Putamen (tissue), 1 donor: ENCODE measurements at places on chromosomes 2 and 18.

DNA sequence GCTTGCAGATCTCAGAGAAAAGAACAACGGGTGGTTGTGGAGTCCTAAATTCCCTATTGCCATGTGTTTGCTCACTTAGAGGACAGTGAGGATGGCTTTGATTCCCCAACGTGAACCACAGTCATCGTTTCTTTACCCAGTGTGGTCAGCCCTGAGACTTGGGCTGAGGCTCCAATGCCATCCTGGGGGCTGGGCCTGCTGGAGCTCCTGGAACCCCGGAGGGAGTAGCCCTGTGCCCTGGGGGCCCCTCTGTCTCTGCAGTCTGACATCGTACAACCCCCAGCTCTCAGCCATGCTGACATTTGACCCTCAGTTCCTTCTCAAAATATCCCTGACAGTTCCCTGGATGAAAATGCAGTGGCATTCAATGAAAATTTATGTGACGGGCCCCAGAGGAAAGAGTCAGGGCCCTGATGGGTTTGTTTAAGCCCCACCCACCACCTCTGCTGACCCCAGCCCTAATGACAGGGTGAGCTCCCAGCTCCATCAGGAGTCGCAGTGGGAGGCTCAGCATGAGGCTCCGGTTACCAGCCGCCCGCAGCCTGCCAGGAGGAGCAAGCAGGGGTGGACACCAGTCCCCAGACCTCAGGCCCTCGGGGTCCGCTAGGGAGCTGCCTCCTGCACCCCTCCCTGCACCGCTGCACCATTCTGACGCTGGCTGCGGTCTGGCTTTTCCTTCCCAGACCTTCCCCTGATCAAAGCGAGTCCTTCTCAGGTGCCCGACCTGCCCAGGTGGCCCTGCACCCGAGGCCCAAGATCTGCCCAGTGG lies 120.9 kb downstream of the TWIST2 start:
- no peak for DNase-seq

- no peak for DNase-seq
Measured at GRCh38 chr2:75545922-75546321, 14.8 kb downstream of the EVA1A start.

- no peak for DNase-seq
Measured at GRCh38 chr2:236117861-236118269, 50.3 kb downstream of the GBX2 start.

DNA sequence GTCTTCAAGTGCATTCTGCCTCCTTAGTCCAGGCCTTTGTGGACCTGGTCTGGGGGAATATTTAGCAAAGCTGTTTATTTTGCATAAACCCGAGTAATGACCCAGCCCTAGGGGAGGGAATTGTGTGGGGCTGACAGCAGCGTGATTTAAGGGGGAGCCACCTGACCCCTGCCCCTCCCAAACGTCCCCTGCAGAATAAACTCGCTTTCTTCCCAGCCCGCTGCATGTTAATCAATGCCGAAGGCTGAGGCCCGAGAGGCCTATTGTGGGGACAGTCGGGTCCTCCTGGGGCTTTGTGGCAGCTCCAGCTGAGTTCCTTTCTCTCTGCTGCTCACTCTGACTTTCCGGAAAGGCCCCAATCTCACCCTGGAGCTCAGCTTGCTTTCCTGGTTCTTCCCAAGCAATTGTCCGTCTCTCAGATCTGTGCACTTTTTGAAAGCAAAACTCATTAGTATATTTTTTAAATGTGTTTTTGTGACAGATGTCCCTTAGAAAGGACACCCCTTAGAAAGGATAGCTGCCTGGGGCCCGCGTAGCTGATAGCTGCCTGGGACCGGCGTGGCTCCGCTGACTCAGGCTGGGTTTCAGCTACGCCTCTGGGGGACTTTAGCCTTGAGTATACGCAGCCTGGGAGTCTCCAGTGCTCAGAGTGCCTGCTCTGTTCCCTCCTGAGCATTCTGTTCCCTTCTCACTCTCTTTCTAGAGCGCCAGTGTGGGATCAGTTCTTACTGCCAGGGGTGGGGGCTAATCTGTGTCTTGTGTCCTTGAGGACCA lies 158.3 kb downstream of the GLI2 start:
- DNase-seq: no peak

GRCh38 chr2:65503746-65504145 lies 71.3 kb upstream of the SPRED2 start:
- DNase-seq: peak; percentile 58

- no peak for DNase-seq
Measured at GRCh38 chr2:102187496-102188150, 800 bp downstream of the IL1RL2 start.
